ENCODE measurements at places on chromosomes 2 and 18.

DNA sequence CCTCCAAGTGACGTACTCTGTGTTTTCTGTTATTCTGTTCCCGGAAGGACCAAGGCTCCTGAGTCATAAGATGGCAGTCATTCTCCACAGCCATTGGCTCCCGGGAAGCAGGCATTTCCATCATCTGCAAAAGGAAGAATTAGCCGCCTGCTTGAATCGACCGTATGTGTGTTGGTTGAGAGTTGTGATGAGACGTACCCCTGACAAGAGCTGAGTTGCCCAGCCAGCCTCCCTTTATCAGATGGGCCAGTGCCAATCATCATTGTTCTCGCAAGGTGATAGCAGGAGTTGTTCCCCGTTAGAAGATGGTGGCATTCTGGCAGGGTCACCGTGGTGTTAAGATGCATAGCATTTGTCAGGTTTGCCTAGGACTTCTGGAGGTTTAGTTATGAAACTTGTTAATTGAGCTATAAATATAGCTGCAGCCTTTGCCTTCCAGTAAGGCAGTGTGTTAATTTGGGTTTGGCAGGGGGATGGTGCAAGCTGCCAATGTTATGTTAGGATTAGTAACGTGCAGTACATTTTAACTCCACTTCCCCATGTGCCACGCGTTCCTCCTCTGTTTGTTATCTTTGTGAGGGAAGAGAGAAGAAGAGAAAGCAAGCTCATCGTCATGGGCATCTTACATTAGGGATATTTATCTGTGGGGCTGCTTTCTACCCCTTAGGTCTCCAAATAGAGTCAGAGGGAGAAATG is 652.7 kb upstream of the FANCL start:
- no peak for DNase-seq

DNA sequence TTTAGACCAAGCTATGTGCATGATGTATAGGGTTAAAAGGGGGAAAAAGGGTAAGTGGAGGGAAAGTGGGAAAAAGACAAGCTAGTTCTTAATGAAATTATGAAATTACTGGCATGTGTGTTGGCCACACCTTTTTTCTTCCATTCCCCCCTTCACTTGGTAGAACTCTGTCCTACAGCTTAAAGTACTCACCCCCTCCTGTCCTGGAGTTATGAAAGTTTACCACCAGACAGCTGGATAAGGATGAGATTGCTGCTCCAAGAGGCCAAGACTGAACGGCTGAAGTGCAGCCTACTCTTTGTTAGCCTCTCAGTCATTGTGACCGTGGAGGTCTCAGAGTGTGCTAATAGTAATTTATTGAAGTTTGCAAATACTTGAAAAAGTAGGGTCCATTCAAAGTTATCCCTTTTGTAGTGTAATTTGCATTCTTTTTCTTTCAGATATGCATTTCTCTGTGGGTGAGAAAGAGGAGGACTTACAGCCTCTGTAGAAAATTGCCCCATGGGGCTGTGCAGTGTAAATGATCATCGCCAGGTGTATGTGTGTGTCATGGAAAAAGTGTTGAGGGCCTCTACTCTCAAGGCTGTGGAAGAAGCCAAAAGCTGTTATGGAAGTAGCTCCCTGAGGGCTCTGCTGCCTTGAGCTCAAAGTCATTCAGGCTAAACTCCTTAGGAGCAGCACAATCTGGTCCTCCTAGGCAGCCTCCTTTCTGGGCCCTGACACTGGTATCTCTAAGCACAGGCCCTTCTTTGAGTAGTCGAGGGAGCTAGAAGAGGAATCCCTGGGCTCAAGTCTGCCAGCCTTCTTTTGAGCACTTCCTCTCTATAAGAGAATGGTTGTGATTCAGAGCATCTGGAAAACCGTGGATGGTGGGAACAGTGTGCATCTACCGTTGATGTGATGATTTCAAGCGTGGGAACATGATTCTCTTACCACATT is 46.2 kb downstream of the LHCGR start:
- DNase-seq = no peak

- DNase-seq = no peak
Observed at GRCh38 chr2:21757805-21758430, 634.1 kb downstream of the TDRD15 start.

DNA sequence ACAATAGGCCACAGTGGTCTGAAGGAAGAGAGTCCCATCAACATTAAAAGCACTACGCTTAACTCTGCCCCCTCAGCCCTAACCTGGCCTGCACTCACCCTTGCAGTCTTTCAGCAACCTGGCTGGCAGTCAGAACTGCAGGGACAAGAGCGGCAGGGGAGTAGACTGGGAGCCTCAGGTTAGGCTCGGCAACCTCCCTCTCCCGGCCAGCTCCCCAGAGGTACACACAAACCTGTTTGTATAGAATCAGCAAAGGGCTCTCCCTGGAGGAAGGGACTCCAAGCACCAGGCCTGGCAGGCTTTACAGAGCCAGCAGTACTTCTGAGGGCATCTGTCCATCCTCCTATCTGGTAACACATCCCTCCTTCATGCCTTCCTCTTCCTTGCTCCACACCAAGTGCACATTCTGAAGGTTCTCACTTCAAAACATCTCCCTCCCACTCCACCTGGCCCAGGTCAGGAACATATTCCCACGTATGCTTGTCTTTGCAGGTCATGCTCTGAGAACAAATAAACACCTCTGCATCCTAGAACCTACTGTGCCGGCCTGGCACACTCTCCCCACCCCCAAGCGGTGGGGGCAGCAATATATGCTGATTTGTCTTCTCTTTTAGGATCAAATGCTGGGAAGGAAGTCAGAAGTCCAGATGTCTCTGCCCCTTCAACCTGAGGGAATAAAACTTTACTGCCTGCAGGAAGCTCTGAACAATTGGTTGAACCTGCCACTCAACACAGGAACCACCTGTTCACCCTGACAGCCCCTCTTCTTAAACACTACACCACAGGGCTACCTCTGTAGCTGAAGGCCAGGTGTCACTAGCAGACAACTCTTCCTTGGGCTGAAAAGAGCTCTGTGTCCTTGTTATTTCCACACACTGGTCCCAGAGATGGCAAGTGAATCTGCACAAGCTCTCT is 12.6 kb upstream of the SFXN5 start:
- DNase-seq = no peak

DNA sequence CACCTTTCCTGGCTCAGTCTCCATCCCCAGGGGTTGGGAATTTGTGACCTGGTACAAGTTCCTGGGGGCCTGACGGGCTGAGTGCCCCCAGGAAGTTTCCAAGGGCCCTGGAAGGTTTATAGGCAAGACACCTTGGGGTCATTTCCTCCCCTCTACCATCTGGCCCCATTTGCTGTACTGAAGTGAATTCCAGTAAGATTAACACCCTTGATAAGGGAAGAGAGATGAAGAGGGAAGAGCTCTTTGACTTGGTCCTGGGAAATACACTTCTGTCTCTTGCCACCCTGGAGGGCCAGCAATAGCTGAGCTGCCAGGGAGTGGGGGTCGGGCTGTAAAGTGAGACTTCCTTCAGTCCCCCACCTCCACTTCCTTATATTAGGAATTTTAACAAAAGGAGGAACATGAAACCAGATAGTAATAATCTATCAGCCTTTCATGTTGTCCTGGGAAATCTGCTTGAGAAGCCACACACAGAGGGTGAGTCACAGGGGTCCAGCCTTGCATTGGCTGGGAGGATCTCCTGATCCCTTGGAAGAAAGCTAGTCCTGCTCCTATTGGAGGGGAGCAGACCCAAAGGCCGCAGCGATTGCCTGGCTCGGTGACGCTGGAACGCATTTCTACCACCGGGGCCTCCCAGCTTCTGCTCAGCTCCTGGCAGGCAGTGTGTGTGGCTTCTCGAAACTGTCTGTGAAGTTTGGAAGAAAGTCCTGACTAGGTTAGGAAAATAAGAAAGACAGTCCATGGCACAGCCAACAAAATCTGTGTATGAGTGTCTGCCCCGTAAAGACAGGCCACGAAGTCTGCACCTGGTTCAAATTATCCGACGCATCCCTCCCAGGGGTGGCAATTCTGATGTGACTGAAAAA is 87.3 kb downstream of the ACAA2 start:
- DNase-seq = no peak

DNA sequence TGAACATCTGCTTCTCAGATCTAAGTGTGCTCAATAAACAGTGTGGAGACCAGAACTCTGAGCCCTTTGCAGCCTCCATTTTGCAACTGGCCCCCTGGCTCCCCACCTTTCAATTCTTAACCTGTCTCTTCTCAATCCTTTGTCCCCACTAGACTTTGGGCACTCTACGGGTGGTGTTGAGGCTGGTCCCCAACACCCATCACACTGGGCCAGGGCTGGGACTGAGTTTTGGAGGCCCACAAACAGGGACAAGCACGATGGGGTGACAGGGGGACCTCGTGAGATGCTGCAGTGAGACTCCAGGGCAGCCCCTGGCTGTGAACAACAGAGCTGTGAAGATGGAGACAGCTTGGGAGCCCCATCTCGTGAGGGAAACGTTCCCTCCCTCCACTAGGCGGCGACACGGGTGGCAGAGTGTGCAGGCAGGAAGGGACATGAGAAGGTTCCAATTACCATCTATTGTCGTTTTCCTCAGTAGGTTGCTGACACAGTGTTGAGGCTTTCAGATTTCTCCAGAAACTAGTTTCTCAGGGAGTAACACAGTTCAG is 1.2 kb downstream of the ANKMY1 start:
- DNase-seq = no peak

- DNase-seq = no peak
Observed at GRCh38 chr2:121293450-121294325, 8.7 kb upstream of the TFCP2L1 start.

DNA sequence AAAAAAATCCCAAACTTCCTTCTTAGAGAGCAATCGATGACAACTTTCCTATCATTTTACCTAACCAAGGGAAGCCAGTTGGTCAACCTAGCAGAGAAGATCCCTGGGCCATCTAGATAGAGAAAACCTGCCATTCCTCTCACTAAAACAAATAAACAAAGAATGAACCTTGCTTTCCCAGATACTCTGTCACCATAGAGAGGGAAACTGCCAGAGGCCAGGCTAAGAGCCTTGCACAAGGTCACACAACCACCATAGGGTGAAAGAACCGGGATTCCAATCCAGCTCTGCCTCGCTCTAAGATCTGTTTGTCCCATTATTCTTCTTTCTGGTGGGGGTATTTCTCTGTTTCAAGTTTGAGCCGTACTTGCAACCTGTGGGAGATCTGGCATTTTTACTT is 154.6 kb downstream of the CYRIA start:
- no peak for DNase-seq

DNA sequence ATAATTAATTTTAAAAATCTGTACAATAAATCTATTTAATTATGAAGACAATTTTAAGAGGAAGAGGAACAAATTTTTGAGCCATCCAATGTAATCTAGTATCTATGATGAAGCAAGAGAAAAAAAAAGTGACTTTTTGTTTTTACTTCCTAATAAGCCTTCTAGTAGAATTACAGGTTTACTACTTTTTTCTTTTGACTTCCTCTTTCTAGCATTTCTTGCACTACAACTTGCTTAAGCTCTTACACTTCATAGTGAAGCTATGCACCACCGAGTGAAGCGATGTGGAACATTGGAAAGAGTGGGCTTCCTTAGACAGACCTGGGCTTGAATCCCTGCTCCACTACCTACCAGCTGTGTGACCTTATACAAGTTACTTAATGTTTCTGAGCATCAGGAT is 2.1 kb downstream of the SERPINB2 start:
- no peak for DNase-seq

- DNase-seq = no peak
Observed at GRCh38 chr18:27175914-27176313, 9.2 kb downstream of the CHST9 start.

DNA sequence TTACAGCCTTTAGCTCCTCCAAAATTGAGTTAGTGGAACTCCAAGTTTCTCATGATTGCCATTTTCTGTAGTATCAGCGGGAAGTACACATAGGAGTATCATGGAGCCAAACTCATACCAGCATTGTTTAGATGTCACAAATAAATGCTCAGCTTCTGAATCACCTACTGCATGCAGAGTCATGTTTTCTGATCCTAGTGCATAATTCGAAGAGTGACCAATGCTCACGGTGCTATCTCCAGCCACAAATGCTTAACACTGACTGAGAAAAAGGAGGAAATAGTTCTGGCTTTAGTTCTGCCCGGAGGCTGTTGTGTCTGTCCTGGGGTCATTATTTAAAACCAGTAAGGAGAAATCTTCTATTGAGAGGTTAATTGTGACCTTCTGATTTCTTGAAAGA is 45.4 kb upstream of the LRATD1 start:
- DNase-seq = no peak

DNA sequence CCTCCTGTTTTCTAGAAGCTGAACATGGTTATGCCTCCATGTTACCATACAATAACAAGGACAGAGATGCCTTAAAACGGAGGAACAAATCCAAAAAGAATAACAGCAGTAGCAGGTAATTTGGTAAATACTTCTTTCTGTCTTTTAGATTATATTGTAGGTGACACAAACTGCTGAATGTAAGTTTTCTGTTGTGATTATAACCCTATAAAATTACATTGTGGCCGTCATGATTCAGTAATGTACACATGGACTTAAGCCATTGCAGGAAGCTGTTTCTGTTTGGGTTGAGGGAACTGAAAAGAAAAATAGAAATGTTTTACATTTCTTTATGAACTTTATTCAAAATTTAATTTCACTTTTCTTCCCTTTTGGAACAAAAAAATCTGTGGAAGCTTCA is 1.2 kb downstream of the MXD1 start:
- DNase-seq = no peak

GRCh38 chr2:109067631-109068125 is 61.3 kb upstream of the SH3RF3 start:
- no peak for DNase-seq

- DNase-seq = no peak
Observed at GRCh38 chr2:237870754-237871651, 11.6 kb downstream of the RAMP1 start.

GRCh38 chr18:31504455-31505147 is 6.6 kb downstream of the DSG2 start:
- no peak for DNase-seq

DNA sequence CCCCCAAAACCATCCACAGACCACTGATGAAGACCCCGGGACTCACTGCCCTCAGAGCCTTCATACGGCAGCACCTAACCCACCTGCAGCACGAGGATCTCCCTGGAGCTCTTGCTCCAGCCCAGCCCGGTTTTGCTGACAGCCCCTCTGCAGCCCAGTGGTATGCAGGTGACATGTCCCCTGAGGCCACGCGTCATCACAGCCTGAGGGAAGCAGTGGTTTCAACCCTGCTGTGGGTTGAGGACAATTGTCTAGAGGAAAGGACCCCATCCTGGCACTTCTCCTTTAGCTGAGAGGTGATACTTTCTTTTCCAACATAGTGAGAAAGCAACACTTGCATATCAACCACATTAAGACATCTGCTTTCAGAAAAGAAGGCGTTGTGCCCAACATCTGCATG is 134.0 kb downstream of the SEPTIN10 start:
- no peak for DNase-seq

DNA sequence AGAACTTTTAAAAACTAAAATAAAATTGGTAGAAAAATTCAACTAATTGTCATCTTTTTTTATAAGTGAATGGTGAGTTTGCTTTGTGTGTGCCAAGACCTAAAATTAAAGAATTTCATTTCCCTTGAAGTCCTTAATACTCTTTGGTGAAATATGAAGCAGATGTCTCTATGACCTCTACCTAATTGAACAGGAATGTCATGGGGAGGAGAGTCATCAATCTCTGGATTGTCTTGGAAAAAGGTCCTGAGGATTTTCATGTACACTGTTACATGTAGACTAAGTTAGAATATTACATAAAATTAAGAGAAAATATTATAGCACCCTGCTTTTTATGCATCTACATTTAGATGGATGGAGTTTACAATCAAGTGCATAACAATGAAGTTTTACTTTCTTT is 177.9 kb upstream of the LRP1B start:
- DNase-seq = no peak

Measured in activated naive CD4-positive, alpha-beta T cell (primary cell).